Stimulated activated CD8-positive, alpha-beta memory T cell treated with anti-CD3 and anti-CD28 coated beads, Interleukin-7, amount 100 ng/mL, for 1 hour (primary cell): ENCODE measurements at places on chromosomes 16 and 17.

DNA sequence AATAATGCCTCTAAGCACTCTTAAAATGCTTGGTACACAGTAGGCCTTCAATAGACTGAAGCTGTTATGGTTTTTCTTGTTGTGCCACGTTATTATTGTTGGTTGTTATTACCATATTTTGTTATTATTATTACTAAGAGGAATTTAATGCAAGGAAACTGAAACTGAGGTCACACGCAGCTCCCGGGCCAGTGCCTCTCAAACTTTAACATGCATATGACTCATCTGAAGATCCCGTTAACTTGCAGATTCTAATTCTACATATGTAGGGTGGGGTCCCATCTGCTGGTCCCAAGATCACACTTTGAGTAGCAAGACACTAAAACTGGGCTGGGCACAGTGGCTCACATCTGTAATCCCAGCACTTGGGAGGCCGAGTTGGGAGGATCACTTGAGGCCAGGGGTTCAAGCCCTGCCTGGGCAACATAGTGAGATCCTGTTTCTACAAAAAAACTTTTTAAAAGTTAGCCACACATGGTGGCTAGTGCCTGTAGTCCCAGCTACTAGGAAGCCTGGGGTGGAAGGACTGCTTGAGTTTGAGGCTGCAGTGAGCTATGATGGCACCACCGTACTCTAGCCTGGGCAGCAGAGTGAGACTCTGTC, 888 bp downstream of the ACSM5 start:
- DNase-seq, result no peak

GRCh38 chr17:58336456-58337209, 8.0 kb upstream of the TSPOAP1 start:
- DNase-seq, result no peak

- DNase-seq, result no peak
Measured at GRCh38 chr16:50275098-50275415, 8.7 kb downstream of the ADCY7 start.

DNA sequence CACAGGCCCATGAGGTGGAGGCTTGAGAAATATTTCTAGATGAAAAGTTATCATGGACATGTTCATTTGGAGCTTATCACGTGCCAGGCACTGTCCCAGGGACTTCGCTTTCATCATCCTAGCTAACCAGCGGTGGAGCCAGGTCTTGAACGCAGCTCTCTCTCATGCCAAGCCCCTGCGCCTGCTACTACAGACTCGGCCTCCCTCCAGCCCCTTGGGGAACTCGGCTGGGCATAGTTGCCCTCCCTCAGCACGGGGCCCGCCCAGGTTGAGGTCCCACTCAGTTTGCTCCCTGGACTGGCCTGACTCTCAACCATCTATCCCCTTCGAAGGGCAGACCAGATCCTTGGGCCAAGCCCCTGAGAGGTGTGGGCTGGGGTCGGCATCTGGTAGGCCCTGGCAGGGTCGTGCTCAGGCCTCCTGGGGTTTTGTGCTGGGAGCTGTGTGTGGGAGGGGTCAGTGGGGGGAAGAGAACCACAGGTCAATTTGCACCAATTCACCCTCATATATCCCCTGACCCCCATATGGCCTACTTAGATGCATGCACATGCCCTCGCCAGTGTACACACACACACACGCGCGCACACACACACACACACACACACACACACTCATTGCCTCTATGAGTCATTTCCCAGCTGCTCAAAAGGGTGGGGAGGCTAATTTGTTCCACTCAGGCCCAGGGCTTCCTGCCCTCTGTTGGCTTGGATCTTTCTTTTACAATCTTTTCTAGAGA, 12.1 kb upstream of the SCN4A start:
- DNase-seq, result peak; percentile 23

- DNase-seq, result no peak
Measured at GRCh38 chr17:34163646-34164045, 91.4 kb upstream of the CCL2 start.

DNA sequence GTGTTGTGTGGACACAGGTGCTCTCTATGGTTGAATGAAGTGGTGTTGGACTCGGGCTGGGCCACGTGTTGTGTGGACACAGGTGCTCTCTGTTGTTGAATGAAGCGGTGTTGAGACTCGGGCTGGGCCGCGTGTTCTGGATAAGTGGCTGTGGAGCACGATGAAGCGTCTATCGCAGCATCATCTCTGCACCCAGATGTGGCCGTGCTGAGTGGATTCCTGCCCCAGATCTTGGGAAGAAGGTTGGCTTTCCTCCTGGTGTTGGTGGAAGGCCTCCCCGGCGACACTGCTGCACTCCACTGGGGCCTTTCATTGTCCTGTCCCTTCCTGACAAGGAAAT, 69.1 kb downstream of the RPTOR start:
- no peak for DNase-seq

GRCh38 chr16:88662222-88662842, 559 bp downstream of the MVD start:
- no peak for DNase-seq

GRCh38 chr16:58652741-58653140, 23.1 kb upstream of the CNOT1 start:
- no peak for DNase-seq

- no peak for DNase-seq
Measured at GRCh38 chr17:45224671-45225050, 3.0 kb downstream of the FMNL1 start.

DNA sequence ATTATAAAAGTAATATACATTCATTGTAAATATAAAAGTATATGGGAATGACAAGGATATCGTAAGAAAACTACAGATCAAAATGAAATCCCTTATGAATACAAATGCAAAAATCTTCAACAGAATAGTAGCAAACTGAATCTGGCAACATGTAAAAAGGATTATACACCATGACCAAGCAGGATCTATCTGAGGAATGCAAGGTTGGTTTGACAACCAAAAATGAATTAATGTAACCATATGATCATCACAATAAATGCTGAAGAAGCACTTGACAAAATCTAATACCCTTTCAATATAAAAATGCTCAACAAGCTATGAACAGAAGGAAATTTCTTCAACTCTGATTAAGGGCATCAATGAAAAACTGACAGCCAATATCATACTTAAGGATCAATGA, 48.8 kb downstream of the NDEL1 start:
- no peak for DNase-seq

- DNase-seq, result no peak
Measured at GRCh38 chr17:74968361-74968780, 4.2 kb downstream of the HID1 start.

DNA sequence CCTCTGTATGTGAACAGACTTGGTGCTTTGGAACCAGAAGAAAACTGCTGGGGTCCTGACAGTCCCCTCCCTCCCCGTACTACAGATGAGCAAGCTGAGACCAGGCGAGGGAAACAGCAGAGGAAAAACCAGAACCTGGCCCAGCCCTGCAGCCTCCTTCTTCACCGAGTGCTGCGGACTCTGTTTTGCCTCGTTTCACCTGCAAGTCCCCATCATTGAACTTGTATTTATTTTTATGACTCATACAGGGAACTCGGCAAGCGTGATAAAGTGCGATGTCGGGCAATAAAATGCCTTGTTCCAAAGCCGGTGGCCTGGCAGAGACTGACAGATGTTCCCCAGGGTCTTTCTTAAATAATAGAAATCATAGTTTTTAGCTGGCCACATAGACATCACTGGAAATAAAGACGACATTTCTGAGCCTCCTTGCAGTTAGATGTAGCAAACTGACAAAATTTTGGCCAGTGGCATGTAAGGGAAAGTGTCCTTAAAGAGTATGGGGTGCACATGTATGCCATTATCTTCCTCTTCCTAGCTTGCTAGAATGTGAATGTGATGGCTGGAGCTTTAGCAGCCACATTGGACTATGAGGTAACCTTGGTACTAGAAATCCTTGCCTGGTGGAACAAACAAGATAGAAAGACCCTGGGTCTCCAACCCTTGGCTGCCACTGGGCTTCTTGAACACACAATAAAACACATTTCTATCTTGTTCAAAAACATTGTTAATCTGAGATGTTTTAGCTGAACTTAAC, 128.6 kb downstream of the IRF8 start:
- DNase-seq, result no peak

DNA sequence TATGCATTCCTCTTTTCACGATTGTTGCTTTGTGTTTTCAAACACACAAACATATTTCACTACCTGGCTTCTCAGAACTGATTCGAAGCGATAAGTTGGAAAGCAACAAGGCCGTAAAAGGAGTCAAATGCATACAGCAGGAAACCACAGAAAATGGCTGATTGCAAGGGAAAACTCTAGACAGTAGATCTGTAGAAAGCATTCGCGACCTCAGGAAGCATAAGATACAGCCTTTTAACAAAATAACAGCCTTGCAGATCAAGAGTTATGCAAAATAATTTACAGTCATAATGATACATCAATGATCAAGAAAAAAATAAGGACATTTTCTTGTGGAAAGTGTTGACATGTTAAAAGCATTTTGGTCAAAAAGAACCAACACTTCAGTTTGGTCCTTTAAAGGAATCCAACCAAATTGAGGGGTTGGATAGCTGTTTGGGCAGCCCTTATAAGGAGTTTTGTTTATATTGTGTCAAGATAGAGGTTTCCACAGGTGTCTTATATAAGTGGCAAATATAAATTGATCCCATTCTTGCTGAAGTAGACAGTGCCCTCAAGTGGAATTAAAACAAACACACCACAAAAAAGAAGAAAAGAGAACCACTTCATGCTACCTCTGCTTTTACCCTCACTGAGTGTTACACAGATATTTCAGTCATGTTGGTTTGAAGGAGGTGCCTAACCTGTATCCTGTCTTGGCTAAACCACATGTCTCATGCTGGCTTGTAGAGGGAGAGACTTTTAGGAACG, 5.5 kb downstream of the CYLD start:
- no peak for DNase-seq

- no peak for DNase-seq
Measured at GRCh38 chr17:52885882-52886281, 727.4 kb upstream of the CA10 start.

DNA sequence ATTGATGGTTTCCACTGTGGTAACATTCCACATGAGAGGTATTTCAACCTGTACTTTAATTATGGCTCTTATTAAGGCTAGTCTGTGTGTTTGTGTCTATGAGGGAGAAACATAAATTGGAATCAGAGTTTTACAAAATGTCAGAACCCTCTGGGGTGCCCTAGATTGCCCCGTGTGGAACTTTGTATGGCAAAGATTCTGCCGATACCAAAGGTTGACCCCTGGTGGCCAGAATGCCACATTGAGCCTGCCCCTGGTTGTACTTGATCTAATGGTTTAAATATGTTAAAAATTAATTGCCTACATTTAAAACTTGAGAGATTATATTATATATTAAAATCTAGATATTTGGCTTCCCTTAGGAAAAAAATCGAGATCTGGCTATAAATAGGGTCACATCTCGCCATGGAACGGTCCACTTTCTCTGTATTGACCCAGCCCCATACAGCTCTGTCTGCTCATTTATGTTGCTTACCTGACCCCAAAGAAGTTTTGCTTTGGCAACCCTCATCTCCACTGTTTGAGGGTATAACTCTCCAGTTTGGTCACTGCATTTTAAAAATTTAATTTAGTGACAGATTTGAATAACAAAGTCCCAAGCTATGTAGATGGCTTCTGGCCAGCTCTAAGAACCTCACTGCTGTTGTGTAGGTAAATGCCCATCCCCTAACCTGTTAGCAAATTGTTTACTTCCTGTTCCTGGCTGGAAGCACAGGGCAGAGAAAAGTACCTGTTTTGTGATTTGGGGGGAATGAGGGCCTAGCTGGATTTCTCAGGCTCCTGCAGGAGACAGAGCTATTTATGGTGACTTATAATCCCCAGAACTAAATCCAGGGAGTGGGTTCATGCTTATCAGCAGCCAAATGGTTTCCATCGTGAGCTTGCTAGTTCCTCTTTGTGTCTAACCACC, 95.0 kb downstream of the PLCG2 start:
- peak; percentile 19 for DNase-seq

GRCh38 chr17:74272731-74273201, 1.3 kb upstream of the DNAI2 start:
- DNase-seq, result no peak

- no peak for DNase-seq
Measured at GRCh38 chr16:4745274-4745569, 10.9 kb downstream of the DNAAF8 start.

GRCh38 chr17:2282297-2282873, 21.2 kb downstream of the SMG6 start:
- no peak for DNase-seq

DNA sequence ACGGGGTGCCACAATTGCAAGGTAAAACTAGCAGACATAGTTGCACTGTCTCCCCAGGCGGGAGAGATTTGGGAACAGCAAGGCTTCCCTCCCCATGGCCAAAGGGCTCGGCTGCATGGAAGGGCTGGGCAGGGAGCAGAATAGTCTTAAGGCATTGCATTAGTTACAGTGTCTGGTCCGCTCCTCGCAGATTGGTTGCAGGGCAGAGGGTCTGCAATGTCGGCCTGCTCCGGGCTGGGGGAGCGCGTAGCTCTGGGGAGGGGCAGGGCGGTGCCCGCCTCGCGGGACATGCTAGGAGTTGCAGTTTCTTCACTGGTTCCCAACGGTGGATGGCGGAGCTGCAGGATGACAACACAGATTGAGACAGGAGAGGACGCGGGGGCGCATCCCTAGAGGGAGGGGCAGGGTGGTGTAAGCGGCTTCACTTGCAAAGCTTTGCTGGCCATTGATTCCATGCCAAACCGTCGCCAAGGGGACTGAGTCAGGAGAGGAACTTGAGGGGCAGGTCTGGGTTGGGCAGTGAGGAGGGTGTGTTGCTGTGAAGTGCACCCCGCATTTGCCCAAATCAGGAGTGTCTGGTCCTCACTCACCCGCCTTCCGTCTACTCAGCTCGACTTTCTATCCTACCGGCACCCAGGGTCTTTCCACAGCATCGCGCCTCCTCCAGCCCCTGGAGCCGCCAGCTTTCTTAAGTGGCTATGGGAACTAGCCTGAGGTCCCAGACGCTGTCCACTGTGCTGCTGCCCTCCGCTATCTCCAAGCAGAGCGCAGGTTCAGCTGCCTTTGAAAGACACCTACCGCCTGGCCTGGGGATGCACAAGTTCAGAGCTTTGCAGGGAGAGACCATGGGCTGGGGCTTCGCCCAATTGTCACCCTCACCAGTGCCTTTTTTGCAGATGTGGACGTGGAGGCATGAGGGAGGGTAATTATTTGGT, 1748.9 kb downstream of the TP53TG3F start:
- DNase-seq, result no peak

- DNase-seq, result no peak
Measured at GRCh38 chr16:52499060-52499440, 47.9 kb downstream of the TOX3 start.

DNA sequence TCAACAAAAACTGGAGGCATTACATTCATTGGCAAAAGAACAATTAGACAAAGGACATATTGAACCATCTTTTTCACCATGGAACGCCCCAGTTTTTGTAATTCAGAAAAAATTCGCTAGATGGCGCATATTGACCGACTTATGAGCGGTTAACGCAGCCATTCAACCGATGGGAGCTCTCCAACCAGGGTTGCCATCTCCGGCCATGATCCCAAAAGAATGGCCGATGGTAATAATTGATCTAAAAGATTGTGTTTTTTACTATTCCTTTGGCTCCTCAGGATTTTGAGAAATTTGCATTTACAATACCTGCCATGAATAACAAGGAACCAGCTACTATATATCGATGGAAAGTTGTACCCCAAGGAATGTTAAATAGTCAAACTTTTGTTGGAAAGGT, 21.4 kb downstream of the ALOX15B start:
- DNase-seq, result peak; percentile 36

- DNase-seq, result no peak
Measured at GRCh38 chr16:67844497-67844896, 2.2 kb upstream of the NUTF2 start.

- no peak for DNase-seq
Measured at GRCh38 chr16:50535506-50536257, 12.5 kb upstream of the NKD1 start.
